Stimulated activated CD4-positive, alpha-beta T cell treated with anti-CD3 and anti-CD28 coated beads, Interleukin-4, amount 100 ng/mL, for 4 hours (primary cell): ENCODE measurements at places on chromosomes 12 and 14.

DNA sequence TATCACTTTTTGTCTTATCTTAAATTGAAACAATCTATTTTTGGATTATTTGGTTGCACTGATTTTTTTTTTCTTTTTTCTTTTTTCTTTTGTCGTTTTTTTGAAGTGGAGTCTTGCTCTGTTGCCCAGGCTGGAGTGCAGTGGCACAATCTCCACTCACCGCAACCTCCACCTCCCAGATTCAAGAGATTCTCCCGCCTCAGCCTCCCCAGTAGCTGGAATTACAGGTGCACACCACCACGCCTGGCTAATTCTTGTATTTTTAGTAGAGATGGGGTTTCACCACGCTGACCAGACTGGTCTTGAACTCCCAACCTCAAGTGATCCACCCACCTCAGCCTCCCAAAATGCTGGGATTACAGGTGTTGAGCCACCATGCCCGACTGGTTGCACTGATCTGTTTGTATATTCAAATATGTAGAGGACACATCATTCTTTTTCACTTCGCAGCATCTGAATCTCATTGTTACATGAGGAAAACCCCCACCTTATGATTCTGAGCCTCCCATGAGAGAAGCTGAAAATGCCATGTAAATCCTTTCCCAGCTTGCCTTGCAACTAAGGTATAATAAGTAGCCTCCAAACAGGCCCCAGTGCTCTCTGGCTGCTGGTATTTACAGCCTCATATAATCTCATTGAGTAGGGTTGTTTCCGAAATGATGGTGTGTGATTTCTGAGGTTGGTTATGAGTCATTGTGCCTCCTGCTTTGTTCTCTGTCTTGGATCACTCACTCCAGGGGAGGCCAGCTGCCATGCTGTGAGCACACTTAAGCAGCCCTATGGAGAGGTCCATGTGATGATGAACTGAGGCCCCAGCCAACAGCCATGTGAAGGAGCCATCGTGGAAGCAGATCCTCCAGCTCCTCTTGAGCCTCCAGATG, 5.2 kb upstream of the HSP90B1 start:
- DNase-seq: peak; percentile 24

DNA sequence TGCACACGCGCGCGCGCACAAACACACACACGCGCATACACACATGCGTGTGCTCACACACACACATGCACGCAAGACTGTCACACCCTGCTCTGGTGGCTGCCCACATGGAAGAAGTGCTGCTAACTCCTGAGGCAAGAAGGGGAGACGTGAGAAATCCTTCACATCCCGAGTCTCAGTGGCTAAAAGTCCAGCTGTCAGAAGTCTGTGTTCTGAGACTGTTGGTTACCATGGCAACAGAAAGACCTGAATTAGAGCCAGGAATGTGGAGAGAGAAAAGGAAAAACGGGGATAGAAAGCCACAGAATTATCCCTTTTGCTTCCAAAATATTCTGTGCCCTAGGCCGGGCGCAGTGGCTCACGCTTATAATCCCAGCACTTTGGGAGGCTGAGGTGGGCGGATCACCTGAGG, 71.2 kb downstream of the PPFIBP1 start:
- DNase-seq: no peak

DNA sequence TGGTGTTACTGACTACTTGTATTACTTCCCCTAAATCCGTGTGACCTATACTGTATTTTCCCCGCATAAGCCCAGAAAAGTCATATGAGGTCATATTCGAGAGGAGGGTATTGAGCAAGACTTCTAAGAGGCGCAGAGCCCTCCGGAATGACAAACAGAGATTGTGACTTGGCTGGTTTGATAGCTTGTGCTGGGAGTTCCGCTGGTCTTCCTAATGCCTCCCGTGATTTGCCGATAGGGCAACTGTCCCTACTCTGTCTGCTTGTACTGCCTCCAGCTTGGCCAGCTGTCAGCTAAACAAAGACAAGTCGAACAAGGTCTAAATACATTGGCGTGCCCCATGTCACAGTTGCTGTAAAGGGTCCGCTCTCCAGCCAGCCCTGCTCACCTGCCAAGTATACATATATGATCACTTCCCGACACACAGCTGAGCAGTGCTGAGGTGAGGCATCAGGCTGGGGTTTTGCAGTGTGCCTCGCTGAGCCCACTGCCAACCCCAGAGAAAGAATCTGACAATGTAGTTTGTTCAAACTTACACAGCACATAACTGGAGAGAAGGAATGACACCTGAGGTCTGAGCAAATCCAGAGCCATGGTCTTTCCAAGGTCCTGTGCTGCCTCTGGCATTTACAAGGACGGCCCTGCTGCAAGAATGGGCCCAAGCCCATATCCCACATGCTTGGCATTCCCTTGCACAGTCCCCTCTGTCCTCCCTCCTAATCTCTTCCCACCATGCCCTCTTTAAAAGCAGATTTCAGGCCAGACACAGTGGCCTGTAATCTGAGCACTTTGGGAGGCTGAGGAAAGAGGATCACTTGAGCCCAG, 23.7 kb downstream of the LGMN start:
- no peak for DNase-seq

DNA sequence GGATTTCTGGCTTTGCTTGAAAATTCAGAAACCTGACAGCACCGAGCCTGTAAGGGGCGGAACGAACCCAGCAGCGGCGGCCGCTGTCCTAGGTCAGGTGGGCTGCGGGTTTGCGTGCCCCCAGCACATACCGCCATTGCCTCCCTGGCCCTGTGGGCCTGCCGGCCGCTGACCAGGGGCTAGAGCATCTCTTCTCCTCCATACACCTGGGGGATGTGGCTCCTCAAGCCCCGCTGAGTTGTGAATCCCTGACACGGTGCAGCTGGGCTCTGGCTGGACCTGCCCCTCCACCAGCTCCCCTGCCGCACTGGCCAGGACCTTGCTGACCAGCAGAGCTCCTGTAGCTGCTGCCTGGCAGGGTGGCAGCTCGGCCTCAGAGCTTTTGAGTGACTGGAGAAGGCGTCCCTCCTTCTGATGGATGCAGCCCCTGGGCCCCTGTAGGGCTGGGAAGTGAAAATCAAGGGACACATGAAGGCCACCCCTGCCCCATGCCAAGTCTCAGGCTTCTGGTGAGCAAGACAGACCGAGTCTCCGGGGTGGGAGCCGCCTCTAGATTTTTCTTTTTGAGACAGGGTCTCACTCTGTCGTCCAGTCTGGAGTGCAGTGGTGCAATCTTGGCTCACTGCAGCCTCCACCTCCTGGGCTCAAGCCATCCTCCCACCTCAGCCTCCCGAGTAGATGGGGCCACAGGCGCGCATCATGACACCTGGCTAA, 184.9 kb upstream of the SFSWAP start:
- no peak for DNase-seq

DNA sequence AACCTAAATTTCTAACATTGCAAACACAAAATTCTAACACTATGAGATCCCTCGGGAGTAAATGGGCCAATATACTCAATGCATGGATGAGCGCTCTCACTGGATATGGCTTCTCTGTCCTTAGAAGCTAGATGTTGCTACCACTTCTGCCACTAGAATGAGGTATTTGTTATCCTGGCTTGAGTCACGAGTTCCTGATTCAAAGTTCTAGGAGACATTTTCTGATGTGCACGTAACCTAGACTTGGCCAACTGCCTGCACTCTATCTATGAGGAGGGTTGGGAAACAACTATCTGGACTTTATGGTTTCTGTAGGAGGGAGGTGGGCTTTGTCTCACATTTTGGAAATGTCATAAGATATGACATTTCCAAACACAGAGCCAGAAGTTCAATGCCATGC, 37.6 kb downstream of the FERMT2 start:
- DNase-seq: no peak

DNA sequence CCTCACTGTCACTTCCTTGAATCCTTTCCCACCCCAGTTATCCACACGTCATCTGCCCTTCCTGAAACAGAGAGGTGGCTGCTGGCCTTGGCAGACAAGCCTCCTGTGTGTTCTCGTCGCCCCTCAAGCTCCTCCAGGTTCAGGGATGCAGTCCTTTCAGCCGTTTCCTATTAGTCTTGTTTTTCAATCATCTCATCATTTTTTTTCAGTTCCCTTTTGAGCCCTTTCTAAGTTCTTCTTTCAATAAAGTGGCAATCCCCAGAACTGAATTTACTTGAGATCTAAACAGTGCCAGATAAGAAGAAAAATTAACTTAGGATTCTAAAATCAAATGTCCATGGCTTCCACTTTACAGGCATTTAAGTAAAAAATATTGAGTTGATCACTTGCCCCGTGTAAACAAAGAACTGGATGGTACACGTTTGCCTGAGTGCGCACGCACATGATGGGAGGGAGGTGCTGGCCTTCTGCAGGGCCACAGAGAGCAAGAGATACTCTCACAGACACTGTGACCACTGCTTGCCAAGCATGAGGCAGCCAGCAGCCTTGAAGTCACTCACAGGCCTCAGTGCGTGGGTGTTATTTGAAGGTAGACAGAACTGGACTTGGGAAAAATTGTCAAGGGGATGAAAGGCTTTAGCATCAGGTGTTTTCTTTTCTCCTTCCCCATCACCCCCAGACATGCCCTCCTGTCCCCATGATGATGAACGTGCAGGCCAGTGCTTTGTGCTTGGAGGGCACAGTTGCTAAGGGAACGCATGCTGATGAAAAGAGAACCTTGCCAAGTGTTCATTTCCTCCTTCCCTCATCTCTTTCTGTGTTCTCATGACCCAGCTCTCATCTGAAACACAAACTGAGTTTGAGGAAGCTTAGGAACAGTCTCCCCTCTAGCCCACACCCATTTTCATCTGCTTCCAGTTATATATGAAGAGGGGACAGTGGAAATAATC, 408.3 kb downstream of the EGLN3 start:
- no peak for DNase-seq

- no peak for DNase-seq
Observed at GRCh38 chr14:95256002-95256775, 63.5 kb downstream of the CLMN start.

- no peak for DNase-seq
Observed at GRCh38 chr12:110310763-110311162, 29.7 kb downstream of the ATP2A2 start.

DNA sequence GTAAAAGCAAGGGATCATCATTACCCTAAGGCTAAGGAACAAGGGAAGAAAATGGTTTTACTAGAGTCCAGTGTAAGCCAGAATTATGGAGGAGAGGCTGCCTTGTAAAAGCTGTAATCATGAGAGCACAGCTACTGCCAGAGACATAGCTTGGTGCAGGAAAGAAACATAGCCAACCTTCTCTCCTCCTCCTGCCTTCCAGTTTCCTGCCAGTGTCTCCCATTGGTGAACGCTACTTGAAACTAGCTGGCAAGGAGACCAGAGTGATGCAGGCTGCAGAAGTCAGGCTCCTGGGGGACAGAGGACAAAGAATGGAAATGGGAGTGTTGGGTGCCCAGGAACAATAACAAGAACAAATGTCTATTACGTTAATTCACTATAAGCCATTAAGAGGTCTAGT, 158.5 kb downstream of the NELL2 start:
- DNase-seq: no peak

GRCh38 chr12:75389061-75389460, 1.8 kb upstream of the GLIPR1L2 start:
- no peak for DNase-seq

DNA sequence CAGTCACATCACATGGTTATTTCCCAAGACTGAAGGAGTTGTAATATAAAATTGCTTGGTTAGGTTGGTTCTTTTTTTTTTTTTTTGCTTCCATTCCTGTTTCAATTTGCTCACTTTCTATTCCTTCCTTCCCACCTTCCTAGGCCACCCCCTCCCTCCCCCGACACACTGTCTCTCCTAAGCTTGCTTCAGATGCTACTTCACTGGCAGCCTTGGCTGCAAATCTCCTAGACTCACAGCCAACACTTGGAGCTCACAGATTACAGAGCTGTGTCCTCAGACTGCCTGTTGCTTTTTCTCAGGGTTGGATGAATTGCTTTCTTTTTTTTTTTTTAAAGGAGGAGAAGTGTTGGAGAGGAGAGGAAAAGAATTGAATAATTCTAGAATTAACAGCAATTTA, 77.3 kb upstream of the GRIN2B start:
- no peak for DNase-seq

DNA sequence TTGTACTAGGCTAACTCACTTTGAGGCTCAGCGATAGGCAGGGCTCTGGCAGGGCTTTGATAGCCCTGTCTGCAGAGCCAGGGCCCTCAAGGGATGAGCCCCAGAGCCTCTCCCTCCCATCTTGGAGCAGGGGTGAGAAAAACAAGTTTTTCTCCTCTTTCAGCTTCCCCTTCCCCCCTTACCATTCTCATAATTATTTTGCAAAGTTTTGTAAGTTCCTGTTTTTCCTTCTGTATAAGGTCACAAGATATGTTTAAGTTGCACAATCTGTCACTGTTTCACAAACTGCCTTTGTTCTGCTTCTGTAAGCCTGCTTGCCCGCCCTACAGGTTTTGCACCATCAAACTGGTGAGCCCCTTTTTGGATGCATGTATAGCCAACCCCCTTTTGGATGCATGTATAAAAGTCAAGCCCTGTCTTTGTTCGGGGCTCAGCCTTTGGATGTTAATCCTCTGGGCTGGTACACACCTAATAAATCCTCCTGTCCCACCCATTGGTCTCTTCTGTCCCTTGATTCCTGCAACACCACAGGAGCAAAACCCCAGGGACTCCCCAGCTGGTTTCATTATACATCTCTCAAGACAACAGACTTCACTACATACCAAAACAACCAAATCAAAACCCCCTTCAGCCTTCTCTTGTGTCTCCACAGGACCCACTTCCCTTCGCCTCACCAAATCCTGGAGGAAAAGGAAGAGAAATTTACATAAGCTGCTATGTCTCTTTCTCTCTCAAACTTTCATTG, 52.5 kb upstream of the RESF1 start:
- DNase-seq: no peak

- DNase-seq: peak; percentile 7
Observed at GRCh38 chr12:101566318-101566717, 28.5 kb upstream of the MYBPC1 start.

DNA sequence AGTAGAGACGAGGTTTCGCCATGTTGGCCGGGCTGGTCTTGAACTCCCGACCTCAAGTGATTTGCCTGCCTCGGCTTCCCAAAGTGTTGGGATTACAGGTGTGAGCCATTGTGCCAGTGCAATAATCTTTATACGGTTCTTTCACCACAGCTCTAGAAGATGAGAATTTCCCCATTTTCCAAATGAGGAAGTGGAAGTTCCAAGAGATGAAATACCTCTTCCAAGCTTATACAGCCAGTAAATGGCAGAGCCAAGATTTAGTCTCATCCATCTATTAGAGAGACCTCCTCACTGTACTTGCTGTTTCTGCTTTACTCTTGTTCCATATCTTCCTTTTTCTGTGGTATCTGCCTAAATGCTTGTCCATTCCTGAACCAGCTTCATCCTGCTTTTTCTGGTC, 3.1 kb upstream of the LMNTD1 start:
- no peak for DNase-seq

- peak; percentile 49 for DNase-seq
Observed at GRCh38 chr12:47270782-47271664, 191.3 kb upstream of the AMIGO2 start.
